ENCODE measurements at places on chromosomes 4 and X.

- DNase-seq = no peak
Measured at GRCh38 chr4:67721770-67722597, 21.0 kb upstream of the UBA6 start.

DNA sequence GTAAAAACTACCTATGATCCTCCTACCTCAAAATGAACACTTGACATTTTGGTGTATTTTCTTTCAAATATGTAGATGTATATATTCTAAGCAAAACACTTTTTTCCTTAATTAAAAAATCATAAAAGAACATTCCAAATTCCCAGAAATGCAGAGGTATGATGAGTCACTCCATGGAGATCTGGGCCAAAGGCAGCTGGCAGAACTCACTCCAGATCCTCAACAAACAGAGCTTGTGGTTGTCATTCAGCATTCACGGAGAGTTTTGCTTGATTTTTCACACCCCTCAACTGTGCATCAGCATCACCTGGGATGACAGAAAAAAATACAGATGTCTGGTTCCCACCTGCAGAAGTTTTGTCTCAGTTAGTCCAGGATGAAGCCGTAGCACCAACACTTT, 144.6 kb downstream of the KIT start:
- DNase-seq = no peak

GRCh38 chr4:1011022-1011665, at the start of gene FGFRL1:
FGFRL1 (plus strand) TSS chr4:1011626; CDS start chr4:1012486, 860 bp downstream.
- DNase-seq = peak; percentile 70

DNA sequence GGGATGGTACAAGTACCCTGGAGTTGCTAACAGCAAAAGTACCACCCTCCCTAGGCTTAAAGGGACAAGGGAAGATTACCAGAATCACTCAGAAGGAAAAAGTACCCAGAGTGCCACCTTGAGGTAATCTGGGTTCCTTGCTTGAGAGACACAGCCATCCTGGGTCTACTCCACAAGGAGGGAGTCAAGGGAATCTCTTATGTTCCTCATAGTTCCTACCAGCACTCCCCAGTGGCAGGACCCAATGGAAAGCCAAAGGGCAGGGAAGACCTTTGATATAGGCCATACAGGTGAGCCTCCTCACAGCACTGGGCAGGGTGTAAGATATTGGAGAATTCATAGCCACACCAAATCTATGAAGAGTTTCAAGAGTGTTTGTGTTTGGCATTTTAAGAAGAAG, 5.7 kb downstream of the IL2 start:
- no peak for DNase-seq

GRCh38 chrX:2272337-2272736, 228.4 kb downstream of the DHRSX start:
- no peak for DNase-seq

DNA sequence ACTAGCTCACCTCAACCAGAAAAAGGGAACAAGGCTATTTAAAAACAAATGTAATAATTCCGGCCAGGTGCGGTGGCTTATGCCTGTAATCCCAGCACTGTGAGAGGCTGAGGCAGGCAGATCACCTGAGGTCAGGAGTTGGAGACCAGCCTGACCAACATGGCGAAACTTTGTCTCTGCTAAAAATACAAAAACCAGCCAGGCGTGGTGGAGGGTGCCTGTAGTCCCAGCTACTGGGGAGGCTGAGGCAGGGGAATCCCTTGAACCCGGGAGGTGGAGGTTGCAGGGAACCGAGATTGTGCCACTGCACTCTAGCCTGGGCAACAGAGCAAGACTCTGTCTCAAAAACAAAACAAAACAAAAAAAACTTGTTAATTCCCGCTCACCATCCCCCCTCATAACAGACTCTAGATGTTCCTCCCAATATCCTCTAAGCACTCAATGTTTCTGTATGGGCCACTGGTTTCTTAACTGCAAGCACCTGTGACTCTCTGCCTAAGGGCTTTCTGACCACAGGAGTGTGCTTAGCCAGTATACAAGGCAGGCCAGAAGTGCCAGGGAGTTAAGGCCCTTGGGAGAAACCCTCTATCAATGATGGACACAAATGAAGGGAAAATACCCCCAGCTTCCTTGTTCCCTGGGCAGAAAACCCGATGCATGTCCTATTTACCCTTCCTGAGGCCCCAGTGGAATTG, 21.0 kb upstream of the THOC2 start:
- DNase-seq = no peak

GRCh38 chr4:110270492-110271197, 72.2 kb upstream of the ELOVL6 start:
- DNase-seq = no peak

GRCh38 chr4:25477221-25477620, 100.2 kb downstream of the ANAPC4 start:
- DNase-seq = no peak

DNA sequence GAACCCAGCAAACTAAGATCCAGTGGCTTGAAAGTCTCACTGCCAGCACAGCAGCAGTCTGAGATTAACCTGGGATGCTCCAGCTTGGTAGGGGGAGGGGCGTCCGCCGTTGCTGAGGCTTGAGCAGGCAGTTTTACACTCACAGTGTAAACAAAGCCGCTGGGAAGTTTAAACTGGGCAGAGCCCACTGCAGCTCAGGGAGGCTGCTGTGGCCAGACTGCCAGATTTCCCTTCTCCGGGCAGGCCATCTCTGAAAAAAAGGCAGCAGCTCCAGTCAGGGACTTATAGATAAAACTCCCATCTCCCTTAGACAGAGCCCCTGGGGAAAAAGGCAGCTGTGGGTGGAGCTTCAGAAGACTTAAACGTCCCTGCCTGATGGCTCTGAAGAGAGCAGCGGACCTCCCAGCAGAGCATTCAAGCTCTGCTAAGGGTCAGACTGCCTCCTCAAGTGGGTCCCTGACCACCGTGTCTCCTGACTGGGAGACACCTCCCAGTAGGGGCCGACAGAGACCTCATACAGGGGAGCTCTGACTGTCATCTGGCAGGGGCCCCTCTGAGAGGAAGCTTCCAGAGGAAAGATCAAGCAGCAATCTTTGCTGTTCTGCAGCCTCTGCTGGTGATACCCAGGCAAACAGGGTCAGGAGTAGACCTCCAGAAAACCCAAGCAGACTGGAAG, 45.1 kb upstream of the CDX4 start:
- no peak for DNase-seq

DNA sequence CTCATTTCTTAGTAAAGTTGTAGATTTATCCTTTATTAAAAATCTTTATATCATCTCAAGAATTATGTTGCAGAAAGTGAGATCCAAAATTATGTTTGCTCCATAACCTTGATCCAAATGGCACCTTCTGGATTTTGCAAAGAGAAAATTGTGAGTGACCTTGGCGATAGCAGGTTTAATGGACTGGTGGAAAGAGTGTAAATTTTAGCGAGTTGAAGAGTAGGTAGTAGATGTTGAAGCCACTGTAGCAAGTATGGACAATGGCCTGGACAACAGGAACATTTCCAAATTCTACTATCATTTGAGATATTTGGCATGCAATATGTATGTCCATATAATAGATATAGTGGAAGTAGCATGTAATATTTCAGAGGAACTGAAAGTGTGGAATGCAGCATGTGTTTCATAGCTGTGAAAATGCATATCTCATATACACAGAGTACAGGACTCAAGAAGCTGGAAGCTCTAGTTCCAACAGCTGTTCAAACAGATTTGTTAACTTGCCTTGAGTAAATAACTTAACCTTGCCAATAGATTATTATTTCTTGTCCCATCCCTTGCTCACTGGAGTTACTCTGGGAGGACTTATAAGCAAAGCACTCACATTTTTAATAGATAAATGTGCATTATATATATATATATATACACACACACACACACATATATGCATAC, 152.5 kb upstream of the TLL1 start:
- DNase-seq = no peak

DNA sequence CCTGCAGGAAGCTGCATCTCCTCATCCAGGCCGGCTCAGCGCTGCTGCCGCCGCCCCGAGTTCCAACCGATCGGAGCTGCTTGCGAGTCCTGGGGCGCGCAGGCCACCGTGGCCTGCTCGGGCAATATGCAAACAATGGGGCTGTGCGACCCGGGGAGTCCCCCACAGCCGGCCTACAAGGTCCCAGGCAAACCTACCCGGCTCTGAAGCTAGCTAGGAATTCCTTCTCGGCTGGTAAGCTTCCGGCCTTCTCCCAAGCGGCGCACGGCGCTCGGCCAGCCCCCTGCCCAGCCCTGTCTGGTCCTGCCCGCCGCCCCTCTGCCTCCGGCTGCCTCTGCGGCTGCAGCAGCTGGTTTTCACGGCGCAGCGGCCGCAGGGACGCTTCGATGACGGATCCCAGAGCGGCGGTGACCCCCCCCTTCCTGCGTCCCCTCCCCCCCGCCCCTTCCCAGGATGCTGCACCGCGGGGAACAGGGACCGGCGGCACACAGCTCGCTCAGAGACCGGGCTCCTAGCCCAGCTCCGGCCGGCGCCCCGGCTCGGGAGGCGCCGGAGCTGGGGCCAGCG, 59.4 kb downstream of the TSC22D3 start:
- DNase-seq = peak; percentile 17

GRCh38 chr4:24655326-24655725, 71.0 kb upstream of the DHX15 start:
- DNase-seq = no peak

DNA sequence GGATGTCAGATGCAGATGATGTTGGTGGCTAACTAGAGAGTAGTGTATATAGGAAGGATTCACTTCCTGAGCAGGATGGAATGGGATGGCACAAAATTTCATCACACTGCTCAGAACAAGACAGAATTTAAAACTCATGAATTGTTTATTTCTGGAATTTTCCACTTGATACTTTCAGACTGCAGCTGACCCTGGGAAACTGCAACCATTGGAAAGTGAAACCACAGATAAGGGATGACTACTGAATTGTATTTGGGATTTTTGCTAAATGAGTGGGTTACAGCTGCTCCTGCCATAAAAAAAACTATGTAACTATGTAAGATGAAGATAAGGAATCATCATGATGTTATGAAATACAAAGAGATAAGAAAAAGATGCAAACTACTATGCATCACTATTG, 51.4 kb downstream of the NPY5R start:
- no peak for DNase-seq

- no peak for DNase-seq
Measured at GRCh38 chr4:55385201-55385649, 10.5 kb upstream of the TMEM165 start.

DNA sequence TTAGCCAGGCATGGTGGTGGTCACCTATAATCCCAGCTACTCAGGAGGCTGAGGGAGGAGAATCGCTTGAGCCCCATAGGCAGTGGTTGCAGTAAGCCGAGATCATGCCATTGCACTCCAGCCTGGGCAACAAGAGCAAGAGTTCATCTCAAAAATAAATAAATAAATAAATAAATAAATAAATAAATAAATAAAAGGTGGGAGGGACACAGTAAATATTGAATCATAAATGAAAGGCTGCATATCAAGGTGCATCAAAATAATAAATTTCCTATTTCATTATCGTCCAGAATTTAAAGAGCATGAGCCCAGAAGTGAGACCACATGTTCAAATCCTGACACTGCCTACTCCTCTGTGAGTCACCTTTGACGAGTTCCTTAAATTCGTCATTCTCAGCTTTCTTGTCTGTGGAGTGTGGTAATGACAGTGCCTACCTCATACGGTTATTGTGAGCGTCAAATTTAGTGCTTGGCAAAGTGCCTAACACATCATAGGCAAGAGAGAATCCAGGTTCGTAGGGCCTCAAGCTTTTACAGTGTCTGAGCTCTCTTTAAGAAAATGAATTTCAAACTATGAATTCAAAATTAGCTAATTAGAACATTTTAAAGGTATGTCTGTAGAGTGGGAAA, 49.9 kb downstream of the IL15 start:
- DNase-seq = no peak

- DNase-seq = no peak
Measured at GRCh38 chr4:77496457-77496856, 109.2 kb upstream of the CXCL13 start.

DNA sequence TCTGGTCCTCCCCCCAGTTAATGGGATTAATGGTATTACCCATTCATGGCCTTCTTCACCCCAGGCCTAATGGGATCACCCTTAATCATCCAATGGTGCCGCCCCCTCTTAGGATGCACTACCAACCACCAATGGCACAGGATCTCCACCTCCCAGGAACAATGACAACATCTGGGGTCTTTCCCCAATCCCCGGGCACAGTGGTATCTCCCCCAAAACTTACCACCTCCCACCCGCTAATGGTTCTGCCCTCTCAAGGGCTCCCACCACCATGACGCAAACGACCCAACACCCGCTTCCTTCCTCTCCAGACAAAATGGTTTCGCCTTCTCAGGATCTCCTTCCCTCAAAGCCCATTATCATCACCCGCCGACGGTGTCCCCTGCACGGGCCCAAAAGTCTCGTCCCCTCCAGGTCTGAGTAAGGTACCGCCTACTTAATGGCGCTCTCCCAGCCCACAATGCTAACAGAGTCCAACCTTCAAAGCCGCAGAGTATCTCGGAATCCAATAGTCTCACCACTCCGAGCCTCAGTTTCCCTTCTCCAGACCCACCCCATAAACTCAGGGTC, 458 bp downstream of the GRIPAP1 start:
- DNase-seq = no peak

- DNase-seq = no peak
Measured at GRCh38 chr4:124104101-124104500, 608.4 kb downstream of the ANKRD50 start.

DNA sequence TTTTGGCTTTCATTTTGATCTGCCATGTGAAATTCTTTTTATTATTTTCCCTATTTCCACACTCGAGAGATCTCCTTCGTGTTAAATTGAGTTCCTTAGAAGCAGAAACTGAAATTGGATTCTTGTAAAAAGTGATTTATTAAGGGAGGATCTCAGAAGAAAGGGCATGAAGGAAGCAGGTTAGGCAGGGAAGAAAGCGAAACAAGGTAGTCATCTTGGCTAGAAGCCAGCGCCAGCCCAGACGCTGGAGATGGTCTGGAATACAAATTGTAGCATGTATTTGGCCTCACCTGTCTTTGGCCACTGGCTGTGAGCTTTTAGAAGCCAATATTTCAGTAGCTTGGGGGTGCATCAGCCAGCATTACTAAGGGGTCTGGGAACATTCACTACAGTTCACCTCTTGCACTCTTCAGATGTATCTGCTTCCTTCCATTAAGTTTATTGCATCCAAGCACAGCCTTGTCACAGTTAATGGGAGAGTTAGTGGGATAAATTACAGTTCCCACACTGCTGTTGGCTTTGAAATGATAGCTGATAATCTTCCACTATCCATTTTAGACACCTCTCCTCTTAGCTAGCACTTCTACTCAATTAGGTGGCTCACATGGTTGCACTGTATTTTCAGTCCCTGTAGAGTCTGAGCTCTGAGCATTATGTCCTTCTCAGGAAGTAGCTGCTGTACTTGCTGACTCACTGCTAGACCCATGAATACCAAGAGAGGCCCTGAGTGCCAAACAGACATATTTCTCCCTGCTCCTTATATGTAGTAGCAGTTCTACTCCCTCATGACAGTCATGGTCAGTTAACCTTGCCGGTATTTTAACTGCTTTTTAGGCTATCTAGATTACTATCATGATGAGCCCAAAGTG, 14.6 kb downstream of the GRXCR1 start:
- DNase-seq = no peak

DNA sequence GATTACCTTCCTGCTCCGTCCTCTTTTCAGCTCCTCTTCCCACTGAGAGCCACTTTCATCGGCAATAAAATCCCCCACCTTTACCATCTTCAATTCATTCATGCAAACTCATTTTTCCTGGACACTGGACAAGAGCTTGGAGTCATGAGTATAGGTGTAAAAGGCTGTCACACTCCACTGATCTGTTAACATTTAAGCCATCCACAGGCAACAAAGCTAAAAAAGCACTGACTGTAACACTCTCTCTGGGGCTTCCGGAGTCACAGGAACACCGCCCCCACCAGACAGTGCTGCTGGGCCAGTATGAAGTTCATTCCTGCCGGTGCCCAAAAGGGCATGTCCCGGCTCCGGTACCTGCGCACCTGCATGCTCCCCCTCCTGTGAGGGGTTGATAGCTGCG, 38.5 kb downstream of the MAGEB5 start:
- DNase-seq = no peak

Data from anterior cingulate cortex (tissue), 58 donors.